ENCODE measurements at places on chromosomes 1 and 21. TPM values are rescaled to one million over a fixed set of nuclear protein-coding genes. Genes with fewer than 3 reads are reported as not detected.

- no peak for DNase-seq
Measured at GRCh38 chr1:110408488-110408887, 994 bp upstream of the LAMTOR5 start.

KCNJ10 gene
- 0.28 TPM for polyA plus RNA-seq

NUF2 gene
- 15.3 TPM for polyA plus RNA-seq

DNA sequence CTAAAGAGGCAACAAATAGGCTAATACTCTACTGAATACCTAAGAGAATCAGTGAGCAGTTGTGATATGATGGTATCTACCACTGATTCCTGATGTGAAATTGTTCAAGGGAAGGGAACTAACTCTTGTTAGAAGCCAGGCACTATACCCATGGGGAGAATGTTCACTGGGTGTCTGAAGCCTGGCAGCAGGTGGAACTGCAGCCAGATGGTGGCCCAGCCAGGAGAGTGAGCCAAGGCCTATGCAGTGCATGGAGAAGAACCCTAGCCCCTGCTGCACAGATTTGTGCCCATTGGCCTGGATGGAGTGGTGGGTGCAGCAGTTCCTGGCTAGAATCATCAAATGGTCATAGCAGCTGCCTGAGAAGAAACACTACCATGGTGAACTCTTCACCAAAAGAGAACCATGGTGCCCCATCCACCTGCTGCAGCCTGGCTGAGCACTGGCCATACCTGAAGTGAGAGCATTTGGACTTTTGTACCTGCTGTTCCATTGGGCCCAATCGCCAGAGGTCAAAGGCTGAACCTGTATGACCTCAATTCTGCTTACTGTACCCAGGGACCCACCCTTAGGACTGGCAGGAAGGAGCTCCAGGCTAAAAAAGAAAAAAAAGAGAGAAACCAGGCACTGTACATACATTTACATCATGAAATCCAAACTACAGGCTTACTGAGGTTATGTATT lies 118.8 kb upstream of the IVNS1ABP start:
- DNase-seq, result no peak

ISG15 gene
- 8.0 TPM for polyA plus RNA-seq

- DNase-seq, result peak; percentile 62
Measured at GRCh38 chr1:46667782-46668760, at the start of gene ATPAF1. Gene ATPAF1, minus strand, starts transcription at chr1:46668364. Its CDS starts 42 bp downstream, at chr1:46668322.

DNA sequence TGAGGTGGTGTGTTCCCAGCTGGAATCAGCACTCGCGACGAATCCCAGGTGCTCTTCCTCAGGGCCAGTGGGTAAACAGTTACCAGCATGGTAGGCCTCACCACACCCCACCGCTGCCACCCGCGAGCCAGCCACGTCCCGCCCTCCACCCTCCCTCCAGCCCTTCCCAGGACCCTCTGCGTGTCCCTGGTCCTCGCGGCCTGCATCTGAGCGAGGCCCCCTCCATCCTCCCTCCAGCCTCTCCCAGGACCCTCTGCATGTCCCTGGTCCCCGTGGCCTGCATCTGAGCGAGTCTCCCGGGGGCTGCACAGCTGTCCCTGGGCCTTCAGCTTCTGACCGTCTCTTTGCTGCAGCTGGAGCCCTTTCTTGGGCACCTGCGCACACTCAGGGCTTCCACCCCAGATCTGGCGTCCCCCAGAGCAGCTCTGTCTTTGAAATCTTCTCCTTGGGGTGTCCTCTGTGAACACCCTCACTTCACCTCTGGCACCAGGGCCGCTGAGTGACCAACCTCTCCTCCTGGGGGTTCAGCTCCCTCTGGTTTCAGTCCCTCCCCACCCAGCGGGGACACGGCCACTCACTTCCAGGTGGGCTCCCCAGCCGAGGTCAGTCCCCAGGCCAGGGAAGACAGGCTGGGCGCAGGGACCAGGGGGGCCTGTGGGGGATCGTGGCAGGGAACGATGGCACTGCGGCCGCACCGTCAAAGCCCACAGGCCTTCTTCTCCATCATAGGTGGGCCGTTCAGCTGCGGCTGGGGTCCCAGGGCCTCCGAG lies 57.8 kb upstream of the COL6A2 start:
- DNase-seq, result no peak

EEIG2 gene
- polyA plus RNA-seq, result 12.6 TPM

CFHR4 gene
- not detected for polyA plus RNA-seq

GRCh38 chr1:80054129-80054528 lies 1047.6 kb upstream of the ADGRL4 start:
- no peak for DNase-seq

- no peak for DNase-seq
Measured at GRCh38 chr1:30749691-30750583, 7.6 kb downstream of the LAPTM5 start.

FLG2 gene
- 0.05 TPM for polyA plus RNA-seq

KRTAP19-3 gene
- polyA plus RNA-seq, result not detected

- DNase-seq, result peak; percentile 33
Measured at GRCh38 chr21:39444421-39445180, 977 bp downstream of the LCA5L start.

ROR1 gene
- polyA plus RNA-seq, result 14.6 TPM

DNA sequence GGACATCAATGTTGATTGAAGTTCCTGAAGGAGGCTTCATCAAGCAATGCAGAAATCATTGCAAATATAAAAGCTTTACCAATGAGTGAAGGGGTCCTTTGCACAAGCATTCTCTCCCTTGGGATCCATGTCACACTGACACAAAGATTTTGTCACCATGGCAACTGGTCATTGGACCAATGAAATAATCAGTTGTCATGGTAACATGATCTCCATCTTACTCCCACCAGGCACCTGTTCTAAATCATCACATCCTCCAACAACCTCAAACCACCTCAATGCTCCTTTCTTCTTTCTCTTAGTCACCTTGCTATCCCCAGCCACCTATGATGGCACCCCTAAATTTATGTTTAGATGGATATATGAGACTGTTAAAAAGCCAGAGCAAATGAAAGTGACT lies 13.5 kb upstream of the FOXJ3 start:
- DNase-seq, result no peak

Data from muscle of arm (tissue), 14 donors.